ENCODE measurements at places on chromosomes 7 and 10. TPM values are rescaled to one million over a fixed set of nuclear protein-coding genes. Genes with fewer than 3 reads are reported as not detected.

Gene CYP2C8
- 0.07 TPM for total RNA-seq

Gene CYP2C9
- not detected for total RNA-seq

Gene AGBL3
- total RNA-seq: 0.66 TPM

Gene LOXL4
- total RNA-seq: 138 TPM

Gene ERVW-1
- total RNA-seq: not detected

Gene PCLO
- total RNA-seq: 0.03 TPM

Gene GPRIN2
- total RNA-seq: not detected

Gene CFAP69
- total RNA-seq: 10.6 TPM

Gene ASB15
- total RNA-seq: not detected

Gene SPDYE2
- total RNA-seq: not detected

Gene RAB19
- total RNA-seq: not detected

Gene ITIH2
- not detected for total RNA-seq

Gene VGF
- 0.26 TPM for total RNA-seq

Gene GBX1
- total RNA-seq: not detected

Gene TMEM139
- 0.23 TPM for total RNA-seq

Gene CLCN1
- 0.07 TPM for total RNA-seq

Gene DGKI
- total RNA-seq: 12.7 TPM

Gene XRCC2
- 1.2 TPM for total RNA-seq

Gene ELN
- 82.6 TPM for total RNA-seq

Gene SEMA4G
- 3.0 TPM for total RNA-seq

Gene PAPOLB
- 0.07 TPM for total RNA-seq

Gene PHYH
- 21.5 TPM for total RNA-seq

Gene SMKR1
- 0.20 TPM for total RNA-seq

Gene HOXA3
- total RNA-seq: 4.4 TPM

Gene CALML3
- not detected for total RNA-seq

Gene ZC3HAV1L
- total RNA-seq: 23.7 TPM

Gene EBLN1
- not detected for total RNA-seq

Gene RARRES2
- total RNA-seq: 1.7 TPM

Gene HOXA11
- 0.13 TPM for total RNA-seq

Gene PON3
- total RNA-seq: 0.13 TPM

Gene NPM3
- total RNA-seq: 57.5 TPM

Gene TRIL
- total RNA-seq: 1.8 TPM

Gene CCL24
- total RNA-seq: not detected

Gene AS3MT
- 5.0 TPM for total RNA-seq

Gene RBM20
- total RNA-seq: 2.4 TPM

Gene FEZF1
- total RNA-seq: not detected

Gene NPSR1
- total RNA-seq: not detected

Gene LRRN3
- 7.4 TPM for total RNA-seq

Gene CYP3A7
- total RNA-seq: not detected

Gene CALML5
- not detected for total RNA-seq

Gene DPP6
- total RNA-seq: not detected

Gene TMEM270
- not detected for total RNA-seq

Gene ACHE
- 0.13 TPM for total RNA-seq

Gene SEPTIN14
- not detected for total RNA-seq

Gene EFCAB10
- total RNA-seq: 0.13 TPM

Gene HOGA1
- total RNA-seq: 1.4 TPM

Gene RADIL
- total RNA-seq: 0.13 TPM

Gene HOXA10
- not detected for total RNA-seq

Gene ASB13
- 7.6 TPM for total RNA-seq

Gene IDI2
- not detected for total RNA-seq

Gene GPR26
- total RNA-seq: not detected

Gene SLC26A5
- not detected for total RNA-seq

Gene OR2A42
- not detected for total RNA-seq

Data from smooth muscle cell of the pulmonary artery (primary cell).